ENCODE measurements at places on chromosomes 1 and 21. TPM values are rescaled to one million over a fixed set of nuclear protein-coding genes. Genes with fewer than 3 reads are reported as not detected.

Gene TRIM67
- total RNA-seq = 5.2 TPM

Gene CR2
- 0.11 TPM for total RNA-seq

Gene SLC44A5
- 37.7 TPM for total RNA-seq

Gene FAM177B
- total RNA-seq = 0.66 TPM

Gene PAFAH2
- total RNA-seq = 11.1 TPM

Gene CD53
- total RNA-seq = 18.4 TPM

Gene IFI44
- total RNA-seq = 33.6 TPM

Gene IGSF9
- total RNA-seq = 1.3 TPM

Gene TMEM82
- total RNA-seq = not detected

Gene BTBD19
- total RNA-seq = 3.2 TPM

Gene DNM3
- 93.9 TPM for total RNA-seq

All from spinal cord (tissue), 10 donors.